A549 treated with AZD2906 at 1 μM for 4 hours (cell line): ENCODE measurements at places on chromosomes 5 and 9. TPM values are rescaled to one million over a fixed set of nuclear protein-coding genes. Genes with fewer than 3 reads are reported as not detected.

DOK3 gene
- total RNA-seq = 1.8 to 5.3 TPM (median 3.6 TPM) in 5 replicates

OSMR gene
- 49.1 to 70.1 TPM (median 59.6 TPM) in 5 replicates for total RNA-seq

S100Z gene
- not detected in 5 replicates for total RNA-seq

HAVCR2 gene
- 0.17 to 0.62 TPM (median 0.24 TPM) in 5 replicates for total RNA-seq

ASS1 gene
- 19.0 to 23.4 TPM (median 21.5 TPM) in 5 replicates for total RNA-seq

SPAAR gene
- total RNA-seq = 0.05 to 0.09 TPM (median 0.06 TPM) in 4 of 5 replicates, not detected in the other

GPR107 gene
- total RNA-seq = 23.5 to 29.9 TPM (median 26.3 TPM) in 5 replicates
